Right renal pelvis (tissue), 4 donors: ENCODE measurements at places on chromosomes 1 and 21. TPM values are rescaled to one million over a fixed set of nuclear protein-coding genes. Genes with fewer than 3 reads are reported as not detected.

- DNase-seq, result no peak
These were observed 6.8 kb downstream of the TFF2 start for GRCh38 chr21:42343963-42344510.

GRCh38 chr1:217270101-217270500, 360.8 kb downstream of the GPATCH2 start:
- no peak for DNase-seq

- DNase-seq, result no peak
These were observed 5.4 kb upstream of the EXO1 start for GRCh38 chr1:241842565-241842964.

GRCh38 chr21:35411434-35411833, 362.3 kb upstream of the RUNX1 start:
- no peak for DNase-seq

GRCh38 chr1:176602388-176603004, 139.5 kb downstream of the PAPPA2 start:
- no peak for DNase-seq

GRCh38 chr1:89786628-89787214, 34.1 kb upstream of the LRRC8D start:
- DNase-seq, result no peak

DNA sequence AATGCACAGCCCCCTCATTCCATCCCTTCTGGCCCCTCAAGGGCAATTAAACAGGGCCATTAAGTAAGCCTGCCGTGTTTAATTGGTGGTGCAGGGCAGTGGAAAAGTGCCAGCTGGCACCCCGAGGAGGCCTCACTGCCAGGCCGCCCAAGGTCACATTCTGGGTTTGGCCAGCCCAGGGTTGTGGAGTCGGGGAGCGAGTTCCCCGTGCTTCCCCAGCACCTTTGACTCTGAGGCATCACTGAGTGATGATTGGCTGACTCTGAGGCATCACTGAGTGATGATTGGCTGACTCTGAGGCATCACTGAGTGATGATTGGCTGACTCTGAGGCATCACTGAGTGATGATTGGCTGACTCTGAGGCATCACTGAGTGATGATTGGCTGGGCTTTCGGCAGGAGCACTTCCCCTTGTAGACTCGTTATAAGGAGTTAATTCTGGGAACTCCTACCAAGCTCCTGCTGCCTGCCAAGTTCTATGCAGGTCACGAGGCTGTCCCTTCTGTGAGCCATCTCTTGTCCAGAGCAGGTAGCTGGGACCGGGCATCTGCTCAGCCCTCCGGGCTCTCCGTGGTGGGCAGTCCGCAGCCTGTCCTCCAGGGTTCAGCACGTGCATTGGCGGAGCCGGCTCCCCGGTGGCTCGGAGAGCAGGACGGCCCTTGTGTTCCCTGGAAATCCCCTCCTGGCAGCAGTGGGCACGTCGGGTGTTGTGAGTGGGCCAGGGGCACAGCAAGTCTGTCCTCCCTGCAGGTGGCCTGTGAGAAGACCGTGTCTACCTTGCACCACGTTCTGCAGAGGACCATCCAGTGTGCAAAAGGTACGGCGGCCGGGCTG, 20.9 kb downstream of the CSTB start:
- no peak for DNase-seq

- DNase-seq, result no peak
These were observed 74.4 kb downstream of the DUSP10 start for GRCh38 chr1:221667504-221667903.

- no peak for DNase-seq
These were observed 7.2 kb upstream of the SLX9 start for GRCh38 chr21:44932408-44933181.

DNA sequence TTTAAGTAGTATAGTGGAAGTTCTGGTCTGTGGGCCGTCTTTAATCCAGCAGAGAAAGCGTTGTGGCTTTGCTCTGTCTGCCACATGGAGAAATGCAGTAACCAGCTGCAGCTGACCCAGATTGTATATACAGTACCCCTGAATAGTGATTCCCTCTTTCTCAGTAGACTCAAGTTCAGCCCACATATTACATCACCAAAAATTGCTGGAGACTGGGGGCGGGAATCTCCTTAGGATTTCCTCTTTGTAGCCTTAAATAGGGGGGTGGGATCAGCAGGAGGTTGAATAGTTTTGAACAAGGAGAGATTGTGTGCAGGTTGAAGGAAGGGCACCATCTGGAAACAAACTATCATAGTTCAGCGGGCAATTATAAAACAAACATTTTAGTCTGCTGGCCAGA, at the start of gene ANGPTL1:
TSS of gene ANGPTL1 (minus strand) at position 134 of the 400 bp plus-strand sequence. CDS start 5,301 bp downstream, outside the sequence.
- peak; percentile 28 for DNase-seq

DNA sequence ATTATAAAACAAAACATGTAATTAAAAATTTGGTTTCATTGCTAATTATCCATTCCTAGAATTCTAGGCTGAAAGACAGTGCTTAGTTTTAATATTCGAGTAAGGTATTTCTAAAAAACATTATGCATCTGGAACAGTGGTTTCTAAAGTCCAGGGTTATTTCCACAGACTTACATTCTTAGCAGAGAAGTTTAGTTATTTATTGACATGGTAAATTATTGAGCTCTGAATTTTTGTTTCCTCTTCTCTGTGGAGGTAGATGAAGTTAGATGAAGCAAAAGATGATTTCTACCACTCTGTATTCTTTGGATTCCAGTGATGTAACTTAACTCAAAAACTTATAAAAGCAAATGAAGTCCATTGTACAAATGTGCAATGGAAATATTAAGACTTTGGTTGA, 709.4 kb downstream of the MRPL39 start:
- DNase-seq, result no peak

GRCh38 chr1:6603238-6603914, 707 bp upstream of the KLHL21 start:
- DNase-seq, result no peak

LCE1A gene
- polyA plus RNA-seq, result not detected

TDRD5 gene
- polyA plus RNA-seq, result 6.3 TPM

ACTL8 gene
- not detected for polyA plus RNA-seq

THEMIS2 gene
- polyA plus RNA-seq, result 4.6 TPM
